ENCODE measurements at places on chromosomes 4 and X.

GRCh38 chrX:111101580-111101979 is 5.6 kb downstream of the PAK3 start:
- DNase-seq, result no peak

- no peak for DNase-seq
These were observed 9.8 kb downstream of the DCAF8L2 start for GRCh38 chrX:27599928-27600327.

- peak; percentile 33 for DNase-seq
These were observed 7.0 kb downstream of the CYBB start for GRCh38 chrX:37786624-37787422.

DNA sequence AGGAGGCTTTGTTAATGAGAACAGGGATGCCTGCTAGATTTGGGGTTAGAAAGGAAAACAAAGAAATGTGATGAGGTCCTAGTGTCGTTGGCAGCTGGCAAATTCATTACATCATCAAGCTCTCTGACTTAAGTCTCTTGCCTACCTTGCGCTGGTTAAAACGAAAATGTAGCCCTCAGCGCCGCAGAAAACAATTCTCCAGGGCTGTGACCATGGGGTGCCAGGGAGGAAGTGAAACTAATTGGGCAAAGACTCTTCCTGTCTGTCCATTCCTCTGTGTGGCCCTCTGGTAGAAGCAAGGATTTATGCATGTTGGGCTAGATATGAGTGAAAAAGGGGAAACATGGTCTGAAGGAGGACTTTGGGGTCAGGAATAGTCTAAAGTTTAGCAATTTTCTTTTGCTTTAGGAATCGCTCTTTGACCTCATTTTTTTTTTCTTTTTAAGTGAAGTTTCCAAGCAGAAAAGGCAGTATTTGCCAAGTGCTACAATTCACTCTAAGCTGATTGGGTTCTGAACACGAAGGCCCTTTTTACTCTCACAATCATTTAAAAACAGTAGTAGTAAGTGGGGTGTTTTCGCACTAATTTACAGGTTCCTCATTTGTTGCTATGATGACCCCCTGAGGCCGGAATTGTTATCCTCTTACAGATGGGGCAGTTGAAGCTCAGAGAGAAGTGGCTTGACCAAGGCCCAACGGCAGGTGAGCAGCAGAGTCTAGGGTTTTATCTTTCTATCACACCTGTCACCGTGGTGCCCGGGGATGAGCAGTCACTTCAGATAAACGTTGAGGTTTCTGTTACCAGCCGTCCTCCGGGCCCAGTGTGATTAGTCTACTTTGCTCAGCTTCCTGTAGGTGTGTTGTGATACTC is 27.3 kb upstream of the CHRNA9 start:
- peak; percentile 63 for DNase-seq

- DNase-seq, result no peak
These were observed 35.4 kb downstream of the RBBP7 start for GRCh38 chrX:16834806-16835205.

- DNase-seq, result no peak
These were observed 17.0 kb downstream of the ADGRA3 start for GRCh38 chr4:22498866-22499265.

GRCh38 chr4:169348541-169348940 is 77.8 kb upstream of the SH3RF1 start:
- no peak for DNase-seq

DNA sequence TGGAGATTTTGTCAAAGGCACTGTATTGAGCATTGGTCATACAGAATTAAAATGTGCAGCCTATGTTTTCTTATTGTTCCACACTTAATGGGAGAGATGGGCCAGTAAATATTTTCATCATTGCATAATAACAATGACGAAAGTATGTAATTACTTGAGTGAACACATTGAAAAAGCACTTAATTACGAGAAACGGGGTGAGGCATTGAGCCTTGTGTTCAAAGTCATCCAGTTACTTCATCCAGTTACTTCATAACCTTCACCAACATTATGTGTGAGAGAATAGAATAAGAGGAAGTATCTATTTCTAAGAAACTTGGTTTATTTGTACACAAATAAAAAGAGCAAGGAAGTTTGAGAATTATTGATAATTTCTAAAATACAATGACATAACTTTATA is 1427.0 kb downstream of the ADGRL3 start:
- no peak for DNase-seq

GRCh38 chr4:37816006-37816405 is 10.5 kb upstream of the PGM2 start:
- DNase-seq, result no peak
